ENCODE measurements at places on chromosomes 16 and 17. TPM values are rescaled to one million over a fixed set of nuclear protein-coding genes. Genes with fewer than 3 reads are reported as not detected.
A peak's percentile ranks its signal among the peaks of the same experiment; 100 is the strongest.

DNA sequence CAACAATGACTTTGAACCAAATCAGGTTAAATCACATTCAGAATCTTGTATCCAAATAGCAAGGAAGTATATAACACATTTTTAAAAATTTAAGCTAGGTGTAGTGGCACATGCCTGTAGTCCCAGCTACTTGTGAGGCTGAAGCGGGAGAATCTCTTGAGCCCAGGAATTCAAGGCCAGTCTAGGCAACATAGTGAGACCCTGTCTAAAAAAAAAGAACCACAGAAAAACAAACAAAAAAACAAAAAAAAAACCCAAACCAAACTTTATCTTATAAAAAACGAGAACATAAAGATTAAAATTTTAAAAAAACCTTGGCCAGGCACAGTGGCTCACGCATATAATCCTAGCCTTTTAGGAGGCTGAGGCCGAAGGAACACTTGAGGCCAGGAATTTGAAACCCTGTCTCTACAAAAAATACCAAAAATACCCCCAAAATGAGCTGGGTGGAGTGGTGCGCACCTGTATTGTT lies 11.6 kb downstream of the SUPT4H1 start:
- no peak for DNase-seq

The CACNG5 gene
- total RNA-seq: not detected

- no peak for DNase-seq
Measured at GRCh38 chr17:79215631-79216030, 141.0 kb downstream of the ENGASE start.

DNA sequence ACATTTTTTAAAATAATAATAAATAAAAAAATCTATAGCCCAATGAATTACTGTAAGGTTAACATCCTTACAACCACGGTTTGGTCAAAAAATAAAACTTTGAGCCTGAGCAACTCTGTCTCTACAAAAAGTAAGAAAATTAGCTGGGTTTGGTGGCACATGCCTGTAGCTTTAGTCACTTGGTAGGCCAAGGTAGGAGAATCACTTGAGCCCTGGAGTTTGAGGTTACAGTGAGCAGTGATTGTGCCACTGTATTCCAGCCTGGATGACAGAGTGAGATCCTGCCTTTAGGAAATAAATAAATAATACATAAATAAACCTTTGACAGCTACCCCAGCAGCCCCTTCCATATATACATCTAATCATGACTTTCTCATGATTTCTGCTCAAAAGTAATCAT lies 26.9 kb upstream of the PHAF1 start:
- no peak for DNase-seq

DNA sequence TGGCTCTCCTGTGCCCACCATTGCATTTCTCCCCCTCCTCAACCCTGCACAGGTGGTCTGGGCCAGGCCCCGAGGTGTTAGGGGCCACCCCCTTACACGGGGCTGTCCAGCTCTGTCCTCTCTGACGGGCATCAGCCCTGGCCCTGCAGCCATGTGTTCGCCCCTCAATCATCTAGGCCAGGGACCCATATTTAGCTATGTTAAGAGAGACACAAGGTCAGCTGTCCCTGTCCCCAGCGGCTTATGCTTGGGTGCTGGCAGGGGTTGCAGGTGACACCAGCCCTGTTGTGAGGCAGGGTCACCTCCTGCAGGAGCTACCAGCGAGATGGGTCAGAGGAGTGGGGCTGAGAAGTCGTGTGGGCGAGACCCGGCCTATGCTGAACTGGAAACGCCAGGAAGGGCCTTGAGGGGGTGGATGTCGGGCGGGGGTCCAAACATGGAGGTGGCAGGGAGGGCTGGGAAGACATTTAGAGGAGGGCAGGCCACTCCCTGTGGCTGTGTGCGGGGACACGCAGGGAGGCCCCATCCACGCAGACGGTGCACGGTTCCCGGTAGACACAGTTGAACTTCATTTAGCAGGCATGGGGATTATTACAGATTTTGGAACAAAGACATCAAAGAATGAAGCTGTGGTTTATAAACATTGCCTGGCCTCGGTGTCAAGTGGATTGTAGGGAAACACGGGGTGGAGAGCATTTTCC lies 133.2 kb upstream of the CHMP6 start:
- no peak for DNase-seq

The GJD3 gene
- 0.43 TPM for total RNA-seq

- DNase-seq: no peak
Measured at GRCh38 chr17:50683434-50684287, 24.1 kb downstream of the ANKRD40 start.

DNA sequence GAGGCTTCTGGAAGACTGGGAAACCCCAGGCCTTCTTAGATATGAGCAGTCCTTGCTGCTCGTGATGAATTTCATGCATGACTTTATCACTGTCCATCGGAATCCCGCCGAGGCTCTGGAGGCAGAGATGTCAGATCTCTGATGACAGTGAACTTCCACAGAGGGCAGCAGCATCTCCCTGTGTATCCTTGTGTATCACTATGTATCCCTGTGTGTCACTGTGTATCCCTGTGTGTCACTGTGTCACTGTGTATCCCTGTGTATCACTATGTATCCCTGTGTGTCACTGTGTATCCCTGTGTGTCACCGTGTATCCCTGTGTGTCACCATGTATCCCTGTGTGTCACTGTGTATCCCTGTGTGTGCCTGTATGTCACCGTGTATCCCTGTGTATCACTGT lies 160.2 kb upstream of the CHMP6 start:
- no peak for DNase-seq

The PRSS8 gene
- 3.9 TPM for total RNA-seq

GRCh38 chr17:60909405-60909804 lies 231.8 kb downstream of the BCAS3 start:
- no peak for DNase-seq

- DNase-seq: no peak
Measured at GRCh38 chr17:15913826-15914225, 31.1 kb upstream of the ADORA2B start.

The MYH1 gene
- total RNA-seq: not detected

The KIF2B gene
- total RNA-seq: not detected

DNA sequence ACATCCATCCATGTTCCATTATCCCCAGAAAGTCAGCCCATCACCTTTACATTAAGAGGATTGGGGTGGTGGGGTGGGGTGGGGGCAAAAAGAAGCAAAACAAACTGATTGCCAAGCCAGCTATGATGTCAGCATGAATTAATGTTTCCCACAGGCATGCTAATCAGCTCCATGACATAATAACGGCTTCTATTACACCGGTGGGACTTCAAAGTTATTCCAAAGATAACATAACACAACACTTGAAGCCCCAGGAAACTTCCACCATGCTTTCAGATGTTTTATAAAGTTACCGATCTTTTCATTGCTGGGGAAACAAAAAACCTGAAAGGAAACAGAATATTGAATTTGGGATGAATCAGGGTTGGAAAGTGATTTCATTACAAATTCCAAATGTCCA lies 155.9 kb upstream of the IRX5 start:
- no peak for DNase-seq

- no peak for DNase-seq
Measured at GRCh38 chr16:86733546-86734254, 155.4 kb downstream of the FOXL1 start.

DNA sequence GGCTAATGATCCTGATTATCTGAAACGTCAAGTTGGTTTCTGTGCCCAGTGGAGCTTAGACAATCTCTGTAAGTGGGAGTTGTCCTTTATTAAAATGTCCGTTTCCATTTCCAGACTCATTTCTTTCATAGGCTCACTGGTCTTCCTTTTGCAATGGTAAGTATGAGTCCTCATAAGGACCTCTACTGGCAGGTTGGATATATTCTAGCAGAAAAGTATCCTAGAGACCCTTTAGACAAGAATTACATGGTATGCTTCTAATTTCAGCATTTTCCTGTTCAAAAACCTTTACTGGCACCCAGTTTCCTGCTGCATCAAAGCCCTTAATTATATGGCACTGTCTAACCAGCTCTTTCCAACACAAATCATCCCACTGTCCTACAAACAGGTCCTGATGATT lies 28.1 kb upstream of the ARL2BP start:
- DNase-seq: no peak

The EPX gene
- not detected for total RNA-seq

GRCh38 chr16:4663465-4663776 lies 29.9 kb upstream of the NUDT16L1 start:
- DNase-seq: no peak

DNA sequence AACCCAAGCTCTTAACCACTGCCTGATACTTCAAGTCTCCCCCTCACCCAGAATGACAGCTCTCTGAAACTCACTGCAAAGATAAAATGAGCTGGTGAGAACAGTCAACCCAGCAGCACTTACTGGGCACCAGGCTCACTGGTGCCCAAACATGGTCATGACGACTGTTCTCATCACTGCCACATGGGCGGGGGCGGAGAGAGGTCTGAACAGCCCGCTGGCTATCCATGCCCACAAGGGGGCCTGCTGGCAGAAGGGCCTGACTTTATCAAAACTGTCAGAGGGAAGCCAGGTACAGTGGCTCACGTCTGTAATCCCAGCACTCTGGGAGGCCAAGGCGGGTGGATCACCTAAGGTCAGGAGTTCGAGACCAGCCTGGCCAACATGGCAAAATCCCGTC lies 4.0 kb downstream of the MYBBP1A start:
- DNase-seq: no peak

GRCh38 chr17:75652934-75653549 lies 13.9 kb downstream of the RECQL5 start:
- peak; percentile 12 for DNase-seq

DNA sequence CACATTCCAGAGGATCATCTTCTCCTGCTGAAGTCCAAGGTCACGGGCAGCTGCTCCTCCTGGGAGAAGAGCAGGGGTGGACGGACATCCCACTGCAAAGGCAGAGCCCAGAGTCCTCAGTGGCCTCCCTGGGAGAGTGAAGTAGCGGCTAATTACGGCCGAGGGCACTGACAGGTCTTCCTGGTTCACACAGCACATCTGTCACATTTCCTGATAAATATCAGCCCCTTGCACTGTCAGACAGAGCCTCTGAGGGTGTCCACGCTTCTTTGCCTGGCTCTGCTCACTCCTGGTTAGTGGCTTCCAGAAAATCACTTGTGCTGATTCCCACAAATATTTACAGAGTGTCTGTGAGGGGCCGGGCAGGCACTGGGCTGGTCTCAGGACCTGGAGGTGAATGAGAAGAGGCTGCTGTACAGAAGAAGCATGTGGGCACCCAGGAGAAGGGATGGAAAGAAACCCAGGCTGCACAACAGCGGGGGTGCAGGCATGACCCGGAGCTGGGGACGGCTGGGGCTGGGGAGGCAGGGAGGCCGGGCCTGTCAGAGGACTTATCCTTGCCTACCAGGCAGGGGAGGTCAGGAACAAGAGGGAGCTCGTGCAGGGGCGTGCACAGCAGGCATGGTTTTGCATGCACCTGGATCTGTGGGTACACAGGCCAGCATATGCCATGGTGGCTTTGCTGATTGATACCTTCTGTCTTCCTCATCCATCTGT lies 258.2 kb upstream of the TNRC6C start:
- DNase-seq: no peak

- DNase-seq: no peak
Measured at GRCh38 chr16:83661656-83662055, 146.1 kb upstream of the HSBP1 start.

All from astrocyte (in vitro differentiated cells and primary cell).